ENCODE measurements at places on chromosomes 5 and 9. TPM values are rescaled to one million over a fixed set of nuclear protein-coding genes. Genes with fewer than 3 reads are reported as not detected.

The INSL4 gene
- not detected for total RNA-seq

The DDX4 gene
- total RNA-seq: not detected

The FOXD4L5 gene
- total RNA-seq: 1.5 TPM

The AFAP1L1 gene
- not detected for total RNA-seq

The SV2C gene
- total RNA-seq: not detected

The SHC3 gene
- not detected for total RNA-seq

The TLX3 gene
- not detected for total RNA-seq

The CCNG1 gene
- 145 TPM for total RNA-seq

DNA sequence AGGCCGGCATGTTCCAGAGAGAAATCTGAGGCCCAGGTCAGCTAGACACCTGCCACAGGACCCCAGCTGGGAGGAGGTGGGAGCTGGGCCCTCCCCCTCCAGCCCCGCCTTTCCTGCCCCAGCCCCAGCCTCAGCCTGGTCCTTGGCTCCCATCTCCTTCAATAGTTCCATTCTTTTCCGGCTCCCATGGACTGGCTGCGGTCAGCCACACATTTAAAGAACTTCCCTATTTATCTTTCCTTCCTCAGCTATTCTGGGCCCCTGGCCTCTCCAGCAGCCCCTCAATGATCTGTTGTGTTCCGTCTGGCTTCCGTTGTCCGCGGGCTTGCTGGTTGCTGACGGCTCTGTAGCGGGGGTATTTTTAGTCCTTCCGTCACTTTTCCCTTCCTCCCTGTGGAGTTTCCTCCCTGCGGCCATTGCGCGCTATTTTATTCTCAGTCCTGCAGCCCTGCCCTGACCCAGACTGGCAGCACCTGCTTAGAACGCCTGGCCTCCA is 73.8 kb downstream of the AMBP start:
- no peak for DNase-seq

DNA sequence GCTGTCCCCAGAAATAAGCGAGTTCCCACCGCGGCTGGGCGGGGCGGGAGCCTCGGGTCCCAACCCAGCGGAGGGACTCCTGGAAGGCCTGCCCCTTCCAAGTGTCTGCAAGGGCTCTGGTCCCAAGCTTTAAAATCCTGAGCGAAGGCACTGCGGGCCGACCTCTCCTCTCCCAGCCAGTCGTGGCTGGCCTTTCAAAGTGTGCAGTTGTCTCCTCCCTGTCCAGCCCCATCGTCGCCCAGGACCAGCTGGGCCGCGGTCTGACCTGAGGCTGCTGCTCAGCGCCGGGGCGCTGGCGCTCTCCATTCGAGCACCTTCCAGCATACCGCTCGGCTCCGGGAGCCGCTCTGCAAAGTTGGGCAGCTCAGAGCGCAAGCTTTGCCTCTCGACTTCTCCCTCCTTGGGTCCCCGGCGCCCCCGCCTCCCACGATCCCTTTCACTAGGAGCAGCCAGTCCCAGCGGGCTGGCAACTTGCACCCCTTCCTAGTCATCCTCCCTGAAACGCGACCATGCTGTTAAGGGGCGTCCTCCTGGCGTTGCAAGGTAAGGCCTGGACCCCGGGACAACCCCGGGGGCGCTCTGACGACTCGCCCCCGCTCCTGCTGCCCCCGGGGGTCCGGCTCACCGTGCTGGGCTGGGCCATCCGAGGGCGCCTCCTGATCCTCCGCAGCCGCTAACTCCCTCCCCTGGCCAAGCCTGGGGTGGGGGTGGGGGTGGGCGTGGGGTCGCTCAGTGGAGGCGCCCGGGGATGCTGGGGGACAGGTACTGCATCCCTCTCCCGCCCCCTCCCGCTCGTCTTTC is at the start of gene MAMDC2:
Gene MAMDC2, plus strand, starts transcription at position 160 of the 801 bp plus-strand sequence. Its CDS starts 350 bp downstream, at position 510.
- DNase-seq: no peak

DNA sequence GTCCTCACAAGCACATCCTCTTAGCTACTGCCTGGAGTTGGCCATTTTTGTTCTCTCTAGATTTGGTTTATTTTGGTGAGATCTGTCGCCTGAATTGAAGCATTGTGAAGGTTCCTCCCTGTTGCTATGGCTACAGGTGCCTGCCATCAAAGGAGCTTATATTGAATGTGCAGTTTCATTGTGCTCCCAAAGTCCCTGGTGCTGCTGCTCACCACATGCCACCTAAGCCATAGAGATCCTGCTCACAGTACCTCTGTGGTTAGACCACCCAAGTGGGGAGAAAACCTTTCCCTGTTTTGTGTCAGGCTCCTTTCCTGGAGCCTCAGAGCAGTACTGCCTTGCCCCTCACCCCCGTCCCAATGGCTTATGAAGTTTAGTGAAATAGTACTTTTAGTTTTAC is 383.4 kb downstream of the TMEM38B start:
- DNase-seq: no peak

- DNase-seq: no peak
These were observed 30.5 kb downstream of the ADAMTS2 start for GRCh38 chr5:179314606-179315355.

DNA sequence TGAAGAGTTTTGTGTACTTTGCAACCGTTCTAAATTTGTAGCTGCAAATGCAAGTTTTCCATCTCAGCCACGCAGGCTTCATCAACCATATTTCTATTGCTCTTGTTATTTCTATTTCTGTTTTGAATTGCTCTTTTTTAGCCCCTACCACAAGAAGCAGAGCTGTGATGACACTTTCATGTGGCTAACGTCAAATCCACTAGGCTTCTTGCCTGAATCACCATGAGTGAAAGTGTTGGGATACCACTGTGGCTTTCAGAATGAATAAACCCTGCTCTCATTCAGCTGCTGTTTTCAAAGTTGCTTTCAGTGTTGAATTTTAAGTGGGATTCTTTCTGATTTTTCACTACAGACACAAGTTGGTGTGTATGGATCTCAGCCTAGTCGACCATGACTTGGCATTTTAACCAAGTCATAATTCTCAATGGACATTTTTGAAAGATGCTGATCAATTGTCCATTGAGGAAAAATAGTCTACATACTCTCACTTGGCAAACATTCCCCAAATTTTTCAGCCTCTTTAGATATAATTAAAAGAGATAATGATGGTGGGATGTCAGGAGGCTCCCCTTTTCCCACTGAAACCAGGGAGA is 41.0 kb upstream of the MTAP start:
- no peak for DNase-seq

GRCh38 chr9:23563517-23563916 is 262.5 kb downstream of the ELAVL2 start:
- no peak for DNase-seq

- DNase-seq: no peak
These were observed 214.2 kb downstream of the SLF1 start for GRCh38 chr5:94832685-94833084.

GRCh38 chr9:134304690-134305089 is 21.6 kb upstream of the RXRA start:
- DNase-seq: no peak

- DNase-seq: no peak
These were observed 75.4 kb downstream of the SLF1 start for GRCh38 chr5:94693845-94694370.

- no peak for DNase-seq
These were observed 26.8 kb downstream of the FREM1 start for GRCh38 chr9:14883310-14883944.

- no peak for DNase-seq
These were observed 87.4 kb downstream of the THBS4 start for GRCh38 chr5:80122579-80122978.

- DNase-seq: no peak
These were observed 226.6 kb downstream of the CD180 start for GRCh38 chr5:66969963-66970362.

DNA sequence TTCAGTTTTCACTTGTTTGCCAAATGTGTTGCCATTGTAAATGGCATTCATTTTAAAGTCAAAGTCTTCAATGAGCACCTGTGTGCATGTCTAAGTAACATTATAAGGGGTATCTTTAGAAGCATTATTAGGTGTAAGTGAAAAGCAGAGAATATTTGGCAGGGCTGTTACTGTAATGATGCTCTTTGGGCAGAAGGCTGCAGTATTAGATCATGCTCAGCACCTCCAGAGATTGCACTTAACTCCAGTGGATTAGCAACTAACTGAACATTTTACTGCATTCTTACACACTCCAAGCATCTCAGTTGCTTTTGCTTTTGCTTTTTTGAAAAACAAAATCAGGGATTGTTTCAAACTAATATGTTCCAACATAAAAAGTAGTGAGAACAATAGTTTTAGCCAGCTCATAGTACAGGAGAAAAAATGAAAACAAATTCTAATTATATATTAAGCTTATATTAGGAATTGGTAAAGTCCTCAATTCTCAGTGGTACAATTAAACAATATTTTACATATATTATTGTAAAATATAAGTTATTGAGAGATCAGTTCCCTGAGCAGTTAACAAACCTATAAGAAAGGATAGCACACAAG is 1740.9 kb upstream of the CDH9 start:
- no peak for DNase-seq

DNA sequence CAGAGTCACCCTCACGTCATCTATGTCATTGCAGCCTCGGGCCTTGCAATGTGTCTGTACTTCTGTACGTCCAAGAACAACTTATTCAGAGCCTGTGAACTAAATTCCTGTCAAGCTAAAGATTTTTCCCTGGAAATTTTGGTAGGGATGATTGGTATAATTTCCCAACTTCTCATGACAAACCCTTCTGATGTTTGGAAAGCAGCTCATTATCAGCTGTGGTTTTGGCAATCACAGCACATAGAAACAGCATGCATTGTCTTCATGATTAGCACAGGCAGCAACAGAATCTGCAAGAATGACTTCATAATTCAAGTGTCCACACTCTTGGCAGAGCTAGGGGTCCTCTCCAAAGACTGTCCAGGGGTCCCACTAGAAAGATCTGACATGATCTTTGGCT is 49.5 kb downstream of the APBA1 start:
- DNase-seq: no peak

DNA sequence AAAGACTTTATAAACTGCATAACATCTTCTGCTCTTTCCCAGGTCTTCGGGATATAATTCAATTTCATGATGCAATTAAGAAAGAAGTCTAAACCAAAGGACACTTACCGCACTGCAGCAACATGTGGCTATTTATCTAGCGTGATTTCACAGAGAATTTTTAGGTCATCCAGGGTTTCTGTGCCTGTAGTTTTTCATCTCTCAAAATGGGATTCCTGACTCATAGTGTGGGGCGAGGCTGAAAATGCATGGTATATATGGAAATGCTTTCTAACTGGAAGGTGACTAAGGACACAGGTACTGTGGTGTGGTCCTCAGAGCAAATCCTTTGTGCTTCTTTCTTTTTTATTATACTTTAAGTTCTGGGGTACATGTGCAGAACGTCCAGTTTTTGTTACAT is 557.7 kb upstream of the KLF4 start:
- DNase-seq: no peak

GRCh38 chr9:28882529-28882928 is 1309.2 kb upstream of the C9orf72 start:
- no peak for DNase-seq

GRCh38 chr5:143582176-143582575 is 178.7 kb upstream of the NR3C1 start:
- DNase-seq: no peak

GRCh38 chr5:78243639-78244038 is 50.9 kb downstream of the AP3B1 start:
- DNase-seq: no peak

DNA sequence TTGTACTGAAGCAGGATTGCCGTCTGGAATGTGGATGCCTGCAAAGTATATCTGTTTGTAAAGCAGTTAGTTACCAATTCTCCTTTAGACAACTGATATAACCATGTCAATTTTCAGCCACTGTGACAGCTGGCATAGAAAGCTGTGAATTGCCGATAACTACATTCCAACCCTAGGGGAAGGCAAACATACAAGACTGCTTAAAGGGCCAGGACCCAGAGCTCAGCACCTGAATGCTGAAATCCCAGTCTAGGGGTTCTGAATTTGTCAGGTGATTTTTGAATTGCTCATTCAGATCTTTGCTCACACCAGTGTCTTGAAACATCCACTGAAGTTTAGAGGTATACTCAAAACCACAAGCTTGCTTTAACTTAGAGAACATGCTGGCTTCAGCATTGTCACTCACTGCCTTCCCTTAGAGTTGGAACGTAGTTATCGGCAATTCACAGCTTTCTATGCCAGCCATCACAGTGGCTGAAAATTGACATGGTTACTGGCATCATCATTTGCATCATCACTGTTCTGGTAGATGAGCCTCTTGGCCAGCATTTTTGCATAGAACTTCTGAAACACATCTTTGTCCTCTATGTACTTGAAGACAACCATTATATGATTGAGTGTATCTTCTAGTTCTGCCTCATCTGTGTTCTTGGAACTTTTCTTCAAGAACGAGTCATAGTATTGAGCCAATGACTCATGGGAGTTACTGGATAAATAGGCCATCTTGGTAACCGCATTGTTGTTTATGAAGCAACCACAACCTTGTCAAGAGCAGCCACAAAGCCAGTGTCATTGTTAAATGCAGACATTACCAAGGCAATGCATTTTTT is 82.1 kb downstream of the CCDC192 start:
- DNase-seq: no peak

GRCh38 chr5:103010168-103010567 is 109.8 kb downstream of the GIN1 start:
- DNase-seq: no peak

- no peak for DNase-seq
These were observed 146.6 kb downstream of the SEC61B start for GRCh38 chr9:99368341-99369326.

DNA sequence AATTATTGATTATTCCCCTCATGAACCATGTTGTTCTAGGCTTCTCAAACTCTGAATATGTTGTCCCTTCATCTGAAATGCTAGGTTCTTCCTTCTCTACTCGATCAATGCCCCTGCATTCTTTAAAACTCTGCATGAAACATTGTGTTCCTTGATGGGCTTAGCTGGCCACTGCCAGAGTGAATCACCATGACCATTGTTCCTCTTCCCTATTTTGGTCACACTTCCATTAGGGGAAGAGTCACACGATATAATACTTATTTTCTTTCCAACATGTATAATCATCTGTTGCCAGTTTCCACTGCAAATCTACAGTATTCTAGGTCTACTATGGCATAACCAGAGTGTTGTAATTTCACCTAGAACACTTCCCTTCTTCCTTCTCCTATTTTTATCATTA is 247.9 kb downstream of the TRPM3 start:
- DNase-seq: no peak

DNA sequence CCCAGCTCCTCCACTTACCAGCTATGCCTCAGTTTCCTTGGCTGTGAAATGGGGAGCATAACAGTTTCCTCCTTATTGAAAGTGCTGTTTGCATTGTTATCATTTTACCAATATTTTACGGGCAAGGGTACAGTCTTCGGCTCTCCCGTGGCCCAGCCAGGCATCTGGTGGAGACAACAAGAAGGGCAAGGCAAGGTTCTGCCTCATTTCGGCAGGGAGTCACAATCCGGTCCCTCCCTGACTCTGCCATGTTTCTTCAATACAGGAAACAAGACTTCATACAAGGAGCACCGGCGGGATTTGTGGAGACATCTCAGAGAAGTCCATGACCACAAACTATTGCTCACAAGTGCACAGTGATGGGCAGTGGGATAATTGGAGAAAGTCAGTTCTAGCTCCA is 174.0 kb downstream of the FGF18 start:
- no peak for DNase-seq
